Heart right ventricle (tissue), 16 donors: ENCODE measurements at places on chromosomes 12 and 14.

- DNase-seq = no peak
Measured at GRCh38 chr14:100590726-100591452, 3.7 kb upstream of the BEGAIN start.

- DNase-seq = no peak
Measured at GRCh38 chr14:79421811-79422210, 789.5 kb downstream of the DIO2 start.

- DNase-seq = peak; percentile 87
Measured at GRCh38 chr14:73759183-73759713, 45.1 kb upstream of the PNMA1 start.

- DNase-seq = no peak
Measured at GRCh38 chr12:101407049-101407435, 530 bp downstream of the ARL1 start.

GRCh38 chr12:102498471-102498870, 18.1 kb upstream of the IGF1 start:
- no peak for DNase-seq

GRCh38 chr14:53741479-53742232, 215.0 kb downstream of the BMP4 start:
- no peak for DNase-seq

DNA sequence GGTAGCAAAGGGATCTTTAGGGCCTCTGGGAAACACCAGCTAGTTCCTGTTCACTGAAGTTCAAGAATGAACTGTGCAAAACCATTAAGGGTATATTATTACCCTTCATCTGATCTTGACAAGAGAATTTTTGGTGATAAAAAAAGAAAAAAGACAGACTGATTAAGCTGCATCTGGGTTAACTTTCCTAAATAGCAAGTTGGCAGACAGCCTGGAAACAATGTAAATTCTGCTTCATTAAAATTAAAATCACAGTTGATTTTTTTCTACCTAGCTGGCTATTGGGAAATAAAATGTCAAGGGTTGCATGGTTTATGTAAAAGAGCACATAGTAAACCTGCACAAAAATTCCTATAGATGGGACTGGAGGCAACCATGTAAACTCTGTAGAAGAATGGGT, 126.6 kb upstream of the PRKD1 start:
- no peak for DNase-seq

DNA sequence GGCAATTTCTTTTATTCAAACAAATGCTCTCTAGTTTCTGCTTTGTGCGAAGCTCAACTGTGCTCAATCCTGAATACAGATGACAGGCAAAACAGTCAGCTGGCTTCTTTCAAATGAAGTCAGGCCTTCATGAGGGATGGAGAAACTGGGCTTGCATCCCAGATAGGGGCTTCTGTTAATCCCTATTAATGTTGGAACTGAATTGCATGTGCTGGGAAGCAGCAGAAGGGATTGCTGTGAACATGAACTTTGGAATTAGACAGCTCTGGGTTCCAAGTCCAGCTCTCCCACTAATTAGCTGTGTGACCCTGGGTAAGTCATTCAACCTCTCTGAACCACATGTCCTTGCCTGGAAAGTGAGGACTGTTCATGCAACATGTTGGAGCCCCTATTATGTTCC, 21.1 kb upstream of the CORO1C start:
- DNase-seq = no peak

DNA sequence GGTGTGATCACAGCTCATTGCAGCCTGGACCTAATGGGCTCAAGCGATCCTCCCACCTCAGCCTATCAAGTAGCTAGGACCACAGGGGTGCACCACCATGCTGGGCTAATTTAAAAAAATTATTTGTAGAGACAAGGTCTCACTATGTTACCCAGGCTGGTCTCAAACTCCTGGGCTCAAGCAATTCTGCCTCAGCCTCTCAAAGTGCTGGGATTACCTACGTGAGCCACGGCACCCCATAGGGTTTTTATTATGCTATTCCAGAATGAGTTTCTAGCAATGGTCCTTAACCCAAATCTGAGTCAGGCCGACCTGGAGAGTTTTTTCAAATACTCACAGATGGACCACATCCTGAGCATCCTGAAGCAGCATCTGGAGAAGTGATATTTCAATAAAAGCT, 159.8 kb downstream of the CPNE8 start:
- no peak for DNase-seq

DNA sequence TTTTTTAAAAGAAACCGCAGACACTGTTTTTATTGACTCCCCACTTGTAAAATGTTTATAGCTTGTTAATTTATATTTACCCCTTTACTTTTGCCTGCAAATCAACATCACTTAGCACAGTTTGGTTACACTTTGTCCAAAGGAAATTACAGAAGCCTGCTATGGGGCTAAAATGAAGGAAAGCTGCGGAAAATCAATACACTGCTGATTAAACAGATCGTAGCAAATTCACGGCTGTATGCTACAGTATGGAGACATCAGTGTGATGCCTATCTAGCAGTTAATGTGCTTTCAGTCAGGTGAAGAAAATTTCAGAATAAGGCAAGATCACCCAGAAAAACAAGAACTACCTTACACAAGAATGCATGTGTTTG, 110.0 kb downstream of the FOXG1 start:
- no peak for DNase-seq

DNA sequence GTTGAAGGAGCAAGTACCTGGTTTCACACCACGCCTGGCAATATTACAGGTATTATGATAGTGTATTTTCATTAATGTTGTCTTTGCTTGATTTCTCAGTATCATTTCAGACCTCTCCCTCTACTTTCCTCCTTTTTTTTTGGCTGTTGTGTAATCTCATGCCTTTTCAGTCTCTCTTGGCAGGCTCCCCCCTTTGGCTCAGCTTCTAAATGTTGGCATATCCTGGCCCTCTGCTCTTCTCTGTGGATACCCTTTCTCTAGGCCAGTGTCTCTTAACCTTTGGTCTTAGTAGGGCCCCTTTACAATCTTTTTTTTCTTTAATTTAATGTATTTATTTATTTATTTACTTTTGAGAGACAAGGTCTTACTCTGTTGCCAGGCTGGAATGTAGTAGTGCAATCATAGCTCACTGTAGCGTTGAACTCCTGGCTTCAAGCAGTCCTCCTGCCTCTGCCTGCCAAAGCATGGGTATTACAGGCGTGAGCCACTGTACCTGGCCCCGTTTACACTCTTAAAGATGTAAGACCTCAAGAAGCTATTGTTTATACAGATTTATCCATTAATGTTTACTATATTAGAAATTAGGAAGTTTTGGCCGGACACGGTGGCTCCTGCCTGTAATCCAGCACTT, 12.8 kb downstream of the MTHFD1 start:
- DNase-seq = no peak

- DNase-seq = peak; percentile 76
Measured at GRCh38 chr14:29927376-29928116, at the start of gene PRKD1. PRKD1 (minus strand) TSS chr14:29927847.

DNA sequence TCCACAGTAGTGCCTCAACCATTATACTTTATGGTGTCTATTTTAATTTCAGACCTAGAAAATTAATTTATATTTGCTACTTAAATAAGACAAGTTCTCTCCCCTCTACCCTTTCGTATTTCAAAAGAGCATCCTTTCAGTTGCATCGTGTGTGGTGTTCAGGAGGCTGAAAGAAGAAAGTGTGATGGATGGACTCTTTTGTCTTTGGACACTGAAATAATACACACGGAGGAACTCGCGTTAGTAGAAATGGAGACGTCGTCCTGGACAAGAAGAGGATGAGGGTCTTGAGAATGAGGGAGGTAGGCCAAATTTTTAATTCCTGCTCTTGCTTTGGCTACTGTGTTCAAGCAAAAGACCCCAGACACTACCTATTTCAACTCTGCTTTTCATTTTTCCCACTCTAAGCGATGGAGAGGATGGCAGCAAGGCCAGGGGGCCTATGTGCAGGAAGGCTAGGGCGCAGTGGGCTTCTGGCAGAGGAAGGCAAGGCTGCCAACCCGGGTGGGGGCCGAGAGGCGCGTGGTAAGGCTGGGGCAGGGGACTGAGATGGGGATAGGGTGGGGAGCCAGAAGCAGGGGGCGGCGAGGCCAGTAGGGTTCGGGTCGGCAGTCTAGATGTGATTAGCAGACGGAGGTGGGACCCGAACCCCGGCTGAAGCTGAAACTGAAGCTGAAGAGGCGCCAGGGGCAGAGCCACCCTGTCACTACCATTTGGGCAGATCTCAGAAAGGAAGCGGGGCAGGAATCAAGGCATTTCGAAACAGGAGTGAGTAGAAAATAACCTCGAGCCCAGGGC, 722 bp downstream of the TMED8 start:
- peak; percentile 8 for DNase-seq

DNA sequence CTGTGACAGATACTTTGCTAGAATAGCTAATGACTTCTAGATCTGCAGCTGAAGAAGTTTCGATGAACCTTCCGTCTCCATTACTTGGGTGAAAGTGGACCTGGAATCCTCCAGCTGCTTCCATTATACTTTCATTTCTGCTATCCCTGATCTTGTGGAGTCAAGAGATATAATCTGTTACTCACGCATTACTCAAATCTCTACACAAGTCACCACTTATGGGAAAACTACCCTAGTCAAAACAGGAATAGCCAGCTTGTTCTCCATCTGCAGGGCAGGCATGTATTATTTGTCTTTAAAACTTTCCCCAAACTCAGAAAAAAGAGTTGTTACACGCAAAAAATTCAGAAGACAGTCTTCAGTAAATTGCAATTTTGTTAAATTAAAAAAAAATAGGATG, 2.8 kb upstream of the KTN1 start:
- DNase-seq = no peak

DNA sequence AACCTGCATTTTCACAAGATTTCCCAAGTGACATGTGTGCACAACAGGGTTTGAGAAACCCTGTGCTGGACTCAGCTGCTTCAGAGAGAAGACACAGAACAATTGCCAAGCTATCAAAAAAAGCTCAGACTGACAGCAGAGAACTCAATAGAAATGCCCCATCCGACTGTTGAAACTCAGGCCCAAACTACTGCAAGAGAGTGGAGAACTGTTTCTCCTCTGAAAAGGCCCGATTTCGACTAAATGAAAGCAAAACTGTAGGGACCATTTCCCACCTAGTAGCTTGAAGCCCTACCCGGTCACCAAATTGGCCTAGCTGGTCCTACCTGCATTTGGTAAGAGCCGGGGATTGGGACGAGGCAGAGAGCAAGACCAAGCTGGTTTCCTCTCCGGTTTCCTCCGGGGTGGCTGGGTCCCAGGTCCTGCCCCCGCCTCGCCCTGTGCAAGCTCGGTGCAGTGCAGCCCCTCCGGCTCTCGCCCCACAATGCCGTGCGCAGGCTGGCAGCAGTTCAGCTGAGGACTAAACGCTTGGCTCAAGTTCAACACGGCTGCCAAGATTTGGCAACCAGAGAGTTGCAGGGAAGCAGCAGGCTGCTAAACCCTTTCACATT, 1180.6 kb downstream of the VRK1 start:
- peak; percentile 83 for DNase-seq

DNA sequence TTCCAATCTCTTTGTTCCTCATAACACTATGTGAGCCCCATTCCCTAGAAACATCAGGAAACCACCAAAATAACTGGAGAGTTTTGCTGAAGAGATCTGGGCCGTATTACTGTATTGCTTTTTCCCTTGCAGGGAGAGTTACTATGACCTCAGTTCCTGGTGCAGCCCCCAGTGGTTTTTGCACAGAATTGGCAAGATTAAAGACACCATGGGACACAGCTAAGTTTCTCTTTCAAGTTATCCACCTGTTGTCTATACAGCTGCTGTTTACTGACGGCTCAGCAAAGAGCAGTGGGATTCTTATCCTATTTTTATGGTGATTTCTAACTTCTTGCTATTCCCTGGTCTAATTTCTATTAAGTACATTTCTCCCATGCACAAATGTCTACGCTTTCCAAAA, 77.1 kb upstream of the SLC35F4 start:
- no peak for DNase-seq

DNA sequence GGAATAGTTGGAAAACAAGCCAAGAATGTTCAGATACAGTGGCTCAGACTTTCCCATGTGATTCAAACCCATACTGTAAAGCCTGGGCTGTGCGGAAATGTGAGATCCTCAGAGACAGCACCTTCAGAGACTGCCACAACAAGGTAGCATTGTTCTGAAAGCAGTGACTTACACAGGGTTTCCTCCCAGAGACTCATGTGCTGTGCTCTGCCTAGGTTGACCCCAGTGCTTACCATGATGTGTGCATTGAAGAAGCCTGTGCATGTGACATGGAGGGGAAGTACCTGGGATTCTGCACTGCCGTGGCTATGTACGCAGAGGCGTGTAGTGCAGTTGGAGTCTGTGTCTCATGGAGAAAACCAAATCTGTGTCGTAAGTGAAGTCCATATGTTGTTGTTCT, 219.4 kb downstream of the LRRK2 start:
- DNase-seq = no peak

GRCh38 chr12:76804435-76804976, 40.6 kb downstream of the ZDHHC17 start:
- DNase-seq = no peak

GRCh38 chr12:26121323-26122060, 3.3 kb downstream of the BHLHE41 start:
- DNase-seq = no peak

- DNase-seq = no peak
Measured at GRCh38 chr12:130925666-130926015, 28.1 kb upstream of the ADGRD1 start.

DNA sequence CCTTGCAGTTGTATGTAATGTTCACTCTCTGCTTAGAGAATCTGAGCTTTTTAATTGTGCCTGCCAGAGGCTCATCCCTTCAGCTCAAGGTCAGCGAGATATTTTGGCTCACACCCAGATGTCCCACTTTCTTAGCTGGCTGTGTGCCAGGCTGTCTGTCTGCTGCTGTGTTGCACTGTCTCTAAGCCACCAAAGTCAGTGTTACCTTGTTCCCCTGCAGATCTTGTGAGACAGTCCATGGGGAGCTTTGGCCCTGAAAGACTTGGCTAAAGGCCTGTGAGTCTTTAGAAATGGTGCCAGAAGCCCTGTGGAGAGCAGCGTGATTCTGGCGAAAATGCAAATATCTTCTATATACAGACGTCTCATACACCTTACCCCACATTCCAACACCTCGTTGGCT, 293.7 kb downstream of the TTC6 start:
- peak; percentile 11 for DNase-seq

DNA sequence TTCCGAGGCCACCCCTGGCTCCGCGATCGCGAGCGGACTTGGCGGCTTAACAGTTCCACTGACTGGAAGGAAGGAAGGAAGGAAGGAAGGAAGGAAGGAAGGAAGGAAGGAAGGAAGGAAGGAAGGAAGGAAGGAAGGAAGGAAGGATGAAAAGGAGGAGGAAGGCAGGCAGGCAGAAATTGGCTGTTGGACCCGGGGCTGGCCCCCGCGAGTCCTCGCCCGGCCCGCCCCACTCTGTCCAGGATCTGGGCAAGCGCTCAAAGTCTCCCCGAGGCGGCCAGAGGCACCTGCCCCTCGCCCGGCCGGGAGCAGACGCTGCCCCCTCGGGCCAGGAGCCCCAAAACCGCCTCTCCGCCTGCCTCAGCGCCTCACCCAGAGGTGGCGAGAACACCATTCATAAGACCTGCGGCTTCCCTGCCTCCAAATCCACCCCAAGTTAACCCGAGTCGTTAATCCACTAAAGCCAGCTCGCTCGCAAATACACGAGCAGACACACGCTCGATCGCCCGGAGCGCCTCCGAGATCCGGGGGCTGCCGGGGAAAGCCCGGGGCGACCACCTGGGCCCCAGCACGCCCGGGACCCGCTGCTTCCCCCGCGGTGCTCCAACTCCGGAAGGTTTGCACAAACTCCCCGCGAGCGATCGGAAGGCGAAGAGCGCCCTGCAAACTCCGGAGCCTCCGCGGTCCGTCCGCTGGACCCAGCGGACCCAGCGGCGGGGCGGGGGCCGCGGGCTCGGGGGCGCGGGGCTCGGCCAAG, 844 bp downstream of the DPF3 start:
- no peak for DNase-seq
